B cell (primary cell): ENCODE measurements at places on chromosomes 5 and 9. TPM values are rescaled to one million over a fixed set of nuclear protein-coding genes. Genes with fewer than 3 reads are reported as not detected.
A peak's percentile ranks its signal among the peaks of the same experiment; 100 is the strongest.

DNA sequence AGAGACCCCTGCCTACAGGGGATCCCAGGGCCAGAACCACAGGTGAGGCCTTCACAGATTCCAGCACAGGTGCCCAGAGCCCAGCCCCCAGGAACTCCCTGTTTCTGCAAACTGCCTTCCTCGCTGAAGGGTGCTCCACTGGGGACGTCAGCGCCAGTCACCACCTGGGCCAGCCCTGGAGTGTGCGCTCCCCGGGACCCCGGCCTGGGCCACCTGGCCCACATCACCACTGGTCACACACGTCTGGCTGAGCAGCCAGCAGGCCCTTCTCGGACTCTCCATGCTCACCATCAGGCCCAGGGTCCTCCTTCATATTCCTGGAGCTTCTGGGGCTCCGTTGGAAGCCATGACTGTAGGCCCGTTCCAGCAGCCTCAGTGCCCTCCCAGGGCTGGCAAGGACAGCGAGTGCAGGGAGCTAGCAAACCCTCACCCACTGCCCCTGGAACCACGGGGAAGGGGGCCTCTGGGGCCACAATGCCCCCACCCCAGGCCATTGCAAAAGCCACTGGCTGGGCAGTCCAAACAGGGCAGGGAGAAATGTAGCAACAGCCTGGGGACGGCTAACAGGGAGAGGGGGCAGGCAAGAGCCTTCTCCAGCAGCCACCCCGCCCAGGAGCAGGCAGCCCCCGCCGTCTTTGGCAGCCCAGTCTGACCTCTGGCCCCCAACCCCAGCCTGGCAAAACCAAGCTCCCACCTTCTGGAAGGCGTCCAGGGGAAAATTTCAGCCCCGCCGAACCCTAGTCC, 1.3 kb downstream of the AGPAT2 start:
- H3K36me3 ChIP-seq, result no peaks in the 10 kb centered on the region
- H3K27ac ChIP-seq, result no peak overlapping the region
- H3K4me3 ChIP-seq, result peak overlapping the region; percentile 76
- H3K27me3 ChIP-seq, result no peaks in the 10 kb centered on the region
- no peak for DNase-seq

- H3K36me3 ChIP-seq, result no peaks in the 10 kb centered on the region
- no peak overlapping the region for H3K4me3 ChIP-seq
- H3K4me1 ChIP-seq, result no peaks in the 10 kb centered on the region
Measured at GRCh38 chr5:139076111-139076510, 122.1 kb downstream of the SIL1 start.

DNA sequence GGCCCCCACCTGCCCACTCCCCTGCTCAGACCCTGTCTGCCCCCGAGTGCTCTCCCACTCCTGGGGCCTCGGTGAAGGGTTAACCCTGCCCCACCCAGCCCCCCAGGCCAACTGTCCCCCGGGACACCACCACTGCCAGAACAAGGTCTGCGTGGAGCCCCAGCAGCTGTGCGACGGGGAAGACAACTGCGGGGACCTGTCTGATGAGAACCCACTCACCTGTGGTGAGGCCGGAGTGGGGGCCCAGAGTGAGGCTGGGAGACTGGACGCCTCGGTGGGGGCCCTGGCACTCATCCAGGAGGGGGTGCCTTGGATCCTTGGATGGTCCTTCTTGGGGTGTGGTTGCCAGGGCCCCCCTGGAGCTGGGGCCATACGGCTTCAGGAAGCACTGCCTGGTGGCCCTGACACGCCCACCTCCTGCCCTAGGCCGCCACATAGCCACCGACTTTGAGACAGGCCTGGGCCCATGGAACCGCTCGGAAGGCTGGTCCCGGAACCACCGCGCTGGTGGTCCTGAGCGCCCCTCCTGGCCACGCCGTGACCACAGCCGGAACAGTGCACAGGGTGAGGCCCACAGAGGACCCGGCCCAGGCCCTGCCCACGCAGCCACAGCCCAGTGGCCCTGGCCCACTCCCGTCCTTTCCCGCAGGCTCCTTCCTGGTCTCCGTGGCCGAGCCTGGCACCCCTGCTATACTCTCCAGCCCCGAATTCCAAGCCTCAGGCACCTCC, 2.1 kb downstream of the MAMDC4 start:
- H3K4me1 ChIP-seq, result peaks cover 6% of the 10 kb centered on the region
- peak; percentile 27 for DNase-seq
- H3K36me3 ChIP-seq, result no peaks in the 10 kb centered on the region
- H3K4me3 ChIP-seq, result no peak overlapping the region

DNA sequence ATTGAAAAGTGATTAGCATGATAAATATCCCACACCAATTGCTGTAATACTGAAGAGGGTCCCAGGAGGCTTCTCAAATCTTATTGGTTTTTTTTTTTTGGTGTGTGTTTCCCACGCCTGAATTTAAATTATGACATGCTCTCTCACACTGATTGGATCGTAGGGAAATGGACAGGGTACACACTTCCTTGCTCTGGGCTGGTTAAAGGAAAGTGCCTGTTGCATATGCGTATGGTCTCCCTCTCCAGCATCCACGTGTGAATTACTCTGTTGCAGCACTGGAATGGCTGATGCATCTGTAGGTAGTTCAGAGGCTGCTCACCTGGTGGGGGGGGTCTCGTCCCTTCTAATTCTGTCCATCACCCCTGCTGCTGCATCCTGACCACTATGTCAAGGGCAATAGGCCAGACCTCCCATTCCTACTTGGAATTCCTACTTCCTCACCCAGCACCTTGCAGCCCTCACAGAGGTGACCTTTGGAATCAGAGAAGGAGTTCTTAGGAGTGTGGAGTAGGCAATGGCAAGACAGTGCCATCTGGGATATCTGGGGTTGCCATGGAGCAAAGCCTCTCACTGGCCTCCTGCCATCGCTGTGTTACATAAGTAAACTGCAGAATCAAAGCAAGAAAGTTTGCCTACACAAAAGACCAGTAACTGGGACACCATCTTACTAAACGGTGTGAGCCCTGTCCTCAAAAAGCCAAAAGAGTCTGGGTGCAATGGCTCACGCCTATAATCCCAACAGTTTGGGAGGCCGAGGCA, 71.4 kb upstream of the FBXW11 start:
- H3K4me3 ChIP-seq, result no peak overlapping the region
- peaks cover 4% of the 10 kb centered on the region for H3K36me3 ChIP-seq
- no peak for DNase-seq
- no peak overlapping the region for H3K27ac ChIP-seq
- H3K27me3 ChIP-seq, result no peaks in the 10 kb centered on the region

GRCh38 chr5:127878174-127878750, 175.1 kb downstream of the CCDC192 start:
- no peak overlapping the region for H3K4me3 ChIP-seq
- H3K4me1 ChIP-seq, result no peaks in the 10 kb centered on the region
- H3K27me3 ChIP-seq, result no peaks in the 10 kb centered on the region
- H3K36me3 ChIP-seq, result no peaks in the 10 kb centered on the region

DNA sequence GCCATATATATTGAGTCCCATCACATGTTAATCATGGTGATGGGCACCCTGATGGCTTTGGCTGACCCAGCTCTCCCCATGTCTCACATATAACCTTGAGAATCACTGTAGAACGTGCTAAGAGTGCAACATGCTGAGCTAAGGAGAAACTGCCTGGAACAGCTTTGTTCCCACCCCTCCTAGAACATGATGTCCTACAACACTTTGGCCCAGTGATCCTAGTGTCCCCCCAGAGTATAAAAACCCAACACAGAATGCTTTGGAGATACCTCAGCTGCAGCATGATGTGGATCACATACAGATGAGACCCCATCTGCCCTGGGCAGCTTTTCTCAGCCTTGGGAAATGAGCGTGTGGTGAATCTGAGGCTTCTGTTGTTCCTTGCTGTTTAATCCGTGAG, 343.5 kb downstream of the NFIB start:
- no peaks in the 10 kb centered on the region for H3K36me3 ChIP-seq
- no peaks in the 10 kb centered on the region for H3K27me3 ChIP-seq
- H3K4me3 ChIP-seq, result no peak overlapping the region
- no peaks in the 10 kb centered on the region for H3K4me1 ChIP-seq
- DNase-seq, result no peak
- H3K27ac ChIP-seq, result no peak overlapping the region

DNA sequence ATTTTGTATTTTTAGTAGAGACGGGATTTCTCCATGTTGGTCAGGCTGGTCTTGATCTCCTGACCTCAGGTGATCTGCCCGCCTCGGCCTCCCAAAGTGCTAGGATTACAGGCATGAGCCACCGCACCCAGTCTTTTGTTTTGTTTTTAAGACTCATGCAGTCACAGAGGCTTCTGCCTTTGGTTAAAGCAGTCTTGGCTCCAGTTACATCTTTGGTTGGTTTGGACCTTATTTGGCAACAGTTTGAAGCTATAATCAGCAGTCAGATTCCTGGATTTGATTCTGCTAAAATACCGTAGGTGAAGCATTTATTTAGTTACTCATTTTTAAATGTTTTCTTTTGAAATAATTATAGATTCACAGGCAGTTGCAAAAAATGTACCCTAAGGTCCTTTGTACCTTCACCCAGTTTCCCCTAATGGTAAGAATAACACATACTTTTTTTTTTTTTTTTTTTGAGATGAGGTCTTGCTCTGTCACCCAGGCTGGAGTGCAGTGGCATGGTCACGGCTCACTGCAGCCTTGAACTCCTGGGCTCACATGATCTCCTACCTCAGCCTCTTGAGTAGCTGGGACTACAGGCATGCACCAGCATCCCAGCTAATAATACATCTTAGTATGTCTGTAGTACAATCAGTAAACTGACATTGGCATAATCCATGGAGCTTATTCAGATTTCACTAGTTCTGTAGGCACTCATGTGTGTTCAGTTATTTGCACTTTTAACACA, 15.7 kb downstream of the USP20 start:
- H3K4me1 ChIP-seq, result no peaks in the 10 kb centered on the region
- DNase-seq, result no peak
- H3K27me3 ChIP-seq, result no peaks in the 10 kb centered on the region
- no peak overlapping the region for H3K4me3 ChIP-seq

GRCh38 chr5:115599502-115599901, 2.8 kb downstream of the TICAM2 start:
- peaks cover 38% of the 10 kb centered on the region for H3K4me1 ChIP-seq
- no peak overlapping the region for H3K27ac ChIP-seq
- no peak overlapping the region for H3K4me3 ChIP-seq
- no peaks in the 10 kb centered on the region for H3K27me3 ChIP-seq

DNA sequence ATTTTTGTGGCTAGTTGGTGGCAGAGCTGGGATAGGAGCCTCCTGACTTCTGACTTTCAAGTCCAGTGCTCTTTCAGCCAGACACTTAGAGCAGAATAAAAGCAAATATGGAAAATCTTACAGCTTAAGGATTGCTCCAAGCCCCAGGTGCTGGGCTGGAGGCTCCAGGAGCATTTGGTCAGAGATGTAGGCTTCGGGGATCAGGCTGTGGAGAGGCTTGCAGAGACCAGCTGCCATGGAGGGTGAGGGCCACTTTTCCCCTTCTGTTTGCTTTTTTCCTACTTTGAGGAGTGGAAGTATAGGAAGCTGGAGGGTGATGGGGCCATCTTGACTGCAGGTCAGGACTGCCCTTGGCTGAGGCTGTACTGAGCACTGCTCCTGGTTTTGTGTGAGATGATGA, 58.9 kb downstream of the RGS3 start:
- H3K4me1 ChIP-seq, result peaks cover 37% of the 10 kb centered on the region

The CFAP157 gene
- not detected in 2 replicates for total RNA-seq

The MARCHF11 gene
- not detected in 2 replicates for total RNA-seq

The CA9 gene
- not detected in 2 replicates for total RNA-seq

The CCL27 gene
- total RNA-seq, result not detected in 2 replicates

DNA sequence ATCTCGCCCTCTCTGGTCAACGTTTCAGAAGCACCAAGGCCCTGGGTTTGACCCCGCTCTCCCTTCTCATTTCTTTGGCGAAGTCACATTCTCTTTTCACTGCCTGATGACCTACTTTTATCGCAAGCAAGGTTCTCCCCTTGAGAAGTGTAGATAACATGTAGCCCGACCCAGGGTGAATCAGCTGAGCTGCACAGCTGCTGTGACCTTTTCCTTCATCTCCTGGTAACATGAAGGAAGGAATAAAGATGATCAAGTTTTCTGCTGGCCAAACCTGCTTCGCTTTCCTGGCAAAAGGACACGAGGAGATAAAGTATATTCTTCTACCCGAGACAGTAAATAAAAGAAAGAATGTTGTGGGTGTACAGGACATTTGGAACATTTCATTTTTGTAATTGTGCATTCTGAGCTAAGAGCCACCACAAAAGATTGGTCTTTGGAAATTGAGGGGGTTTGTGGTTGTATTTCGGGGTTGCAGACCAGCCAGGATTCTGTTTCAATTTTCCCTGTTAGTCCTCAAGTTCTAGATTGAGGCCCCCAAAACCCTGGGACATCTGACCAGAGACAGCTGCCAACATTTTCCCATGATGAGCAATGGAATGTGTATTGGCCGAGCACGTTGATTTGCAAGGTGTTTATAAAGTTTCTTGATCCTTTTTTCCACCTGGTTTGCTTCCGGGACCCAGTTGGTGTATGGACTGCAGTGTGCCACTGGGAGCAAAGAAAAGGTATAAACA, 155.1 kb upstream of the ZNF462 start:
- H3K4me1 ChIP-seq, result no peaks in the 10 kb centered on the region
- no peak overlapping the region for H3K27ac ChIP-seq
- no peaks in the 10 kb centered on the region for H3K27me3 ChIP-seq
- no peaks in the 10 kb centered on the region for H3K36me3 ChIP-seq
- DNase-seq, result no peak

The CKMT2 gene
- not detected in 2 replicates for total RNA-seq
